ENCODE measurements at places on chromosomes 7 and 10.

GRCh38 chr7:7695111-7695817 is 23.1 kb downstream of the RPA3 start:
- DNase-seq = no peak

DNA sequence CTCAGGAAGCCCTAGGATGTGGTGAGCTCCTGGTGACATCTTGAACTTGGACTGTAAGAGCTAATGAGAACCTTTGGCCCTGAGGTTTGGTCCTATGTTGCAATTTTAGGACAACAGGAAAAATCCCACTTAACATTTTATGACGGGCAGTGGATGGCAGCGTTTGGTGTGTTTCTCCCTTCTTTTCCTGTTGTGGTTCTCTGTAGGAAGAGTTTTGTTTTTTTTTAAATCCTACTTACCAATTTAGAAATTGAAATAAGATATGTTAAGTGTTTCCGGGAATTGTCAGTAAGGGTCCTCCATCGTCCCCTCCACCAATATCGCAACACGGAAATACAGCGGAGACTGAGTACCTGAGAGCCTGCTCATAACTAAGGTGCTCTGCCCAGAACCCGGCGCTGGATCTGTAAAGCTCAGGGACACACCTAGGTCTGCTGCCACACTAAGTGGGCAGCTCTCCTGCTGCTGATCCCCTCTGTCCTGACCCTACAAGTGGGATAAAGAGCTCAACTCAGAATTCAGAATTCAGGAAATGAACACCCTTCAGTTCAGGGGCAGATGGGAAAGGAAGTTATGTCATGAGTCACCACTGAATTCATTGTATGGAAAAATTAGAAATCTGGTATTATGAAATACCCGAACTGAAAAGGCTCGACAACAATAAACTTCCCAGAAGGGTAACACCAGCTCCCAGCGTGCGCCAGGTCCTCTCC is 9.1 kb upstream of the PROSER2 start:
- DNase-seq = no peak

DNA sequence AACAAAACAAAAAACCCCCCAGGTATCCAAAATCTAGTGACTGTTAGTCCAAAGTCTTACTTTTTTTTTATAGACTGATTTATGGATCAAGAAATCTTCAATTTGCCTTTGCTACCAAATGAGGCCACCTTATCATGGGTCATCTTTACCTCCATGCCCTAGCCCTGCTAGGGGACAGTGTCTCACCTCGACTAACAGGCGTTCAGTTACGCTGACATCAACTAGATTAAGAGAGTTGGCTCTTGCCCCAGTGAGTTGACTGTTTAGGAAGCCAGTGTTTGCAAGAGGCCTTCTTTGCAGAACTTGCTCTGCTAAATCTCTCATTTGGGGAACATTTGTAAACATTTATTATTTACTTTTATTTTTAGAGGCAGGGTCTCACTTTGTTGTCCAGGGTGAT is 36.9 kb upstream of the WAC start:
- DNase-seq = no peak

GRCh38 chr10:7274293-7274692 is 136.5 kb downstream of the SFMBT2 start:
- DNase-seq = no peak

- DNase-seq = no peak
These were observed 654.5 kb upstream of the COBL start for GRCh38 chr7:51970961-51971665.

DNA sequence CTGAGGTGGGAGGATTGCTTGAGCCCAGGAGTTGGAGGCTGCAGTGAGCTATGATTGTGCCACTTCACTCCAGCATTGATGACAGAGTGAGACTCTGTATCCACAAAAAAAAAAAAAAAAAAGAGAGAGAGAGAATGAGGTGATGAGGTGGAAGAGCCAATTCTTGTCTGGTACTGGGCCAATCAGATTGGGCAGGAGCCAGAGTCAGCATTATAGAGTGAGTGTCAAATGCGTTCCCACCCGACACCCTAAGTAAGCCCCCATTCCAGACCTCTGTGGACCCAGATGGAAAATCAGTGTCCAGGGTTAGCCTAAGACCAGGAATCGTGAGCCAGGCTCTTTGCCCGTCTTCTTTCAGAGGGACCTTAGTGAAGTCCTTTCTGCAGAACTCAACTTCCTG is 83.9 kb downstream of the WIPF3 start:
- no peak for DNase-seq

Measured in stimulated activated CD4-positive, alpha-beta T cell treated with anti-CD3 and anti-CD28 coated beads, TNF-alpha, amount 100 ng/mL, for 4 hours (primary cell).